ENCODE measurements at places on chromosomes 5 and 9. TPM values are rescaled to one million over a fixed set of nuclear protein-coding genes. Genes with fewer than 3 reads are reported as not detected.
A peak's percentile ranks its signal among the peaks of the same experiment; 100 is the strongest.

DNA sequence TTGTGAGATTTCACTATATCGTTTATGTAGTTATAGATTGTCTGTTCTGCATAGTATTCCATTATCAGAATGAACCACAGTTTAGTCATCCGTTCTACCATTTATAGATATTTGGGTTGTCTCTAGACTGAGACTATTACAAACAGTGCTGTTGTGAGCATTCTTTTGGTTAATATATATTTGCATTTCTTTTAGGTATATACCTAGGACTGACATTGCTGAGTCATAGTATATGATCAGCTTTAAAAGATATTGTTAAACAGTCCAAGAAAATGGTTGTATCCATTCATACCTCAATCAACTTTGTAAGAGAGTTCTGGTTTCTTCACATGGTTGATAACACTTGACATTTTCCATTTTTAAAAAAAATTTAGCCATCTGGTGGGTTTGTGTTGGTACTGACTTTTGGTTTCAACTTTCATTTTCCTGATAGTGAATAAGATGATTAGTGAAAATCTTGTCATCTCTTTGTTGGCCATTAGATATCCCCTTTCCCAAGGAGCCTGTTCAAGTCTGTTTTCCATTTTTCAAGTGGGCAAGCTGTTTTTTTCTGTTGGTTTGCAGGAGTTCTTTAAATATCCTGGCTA lies 22.9 kb upstream of the ADAM19 start:
- no peak for DNase-seq

DNA sequence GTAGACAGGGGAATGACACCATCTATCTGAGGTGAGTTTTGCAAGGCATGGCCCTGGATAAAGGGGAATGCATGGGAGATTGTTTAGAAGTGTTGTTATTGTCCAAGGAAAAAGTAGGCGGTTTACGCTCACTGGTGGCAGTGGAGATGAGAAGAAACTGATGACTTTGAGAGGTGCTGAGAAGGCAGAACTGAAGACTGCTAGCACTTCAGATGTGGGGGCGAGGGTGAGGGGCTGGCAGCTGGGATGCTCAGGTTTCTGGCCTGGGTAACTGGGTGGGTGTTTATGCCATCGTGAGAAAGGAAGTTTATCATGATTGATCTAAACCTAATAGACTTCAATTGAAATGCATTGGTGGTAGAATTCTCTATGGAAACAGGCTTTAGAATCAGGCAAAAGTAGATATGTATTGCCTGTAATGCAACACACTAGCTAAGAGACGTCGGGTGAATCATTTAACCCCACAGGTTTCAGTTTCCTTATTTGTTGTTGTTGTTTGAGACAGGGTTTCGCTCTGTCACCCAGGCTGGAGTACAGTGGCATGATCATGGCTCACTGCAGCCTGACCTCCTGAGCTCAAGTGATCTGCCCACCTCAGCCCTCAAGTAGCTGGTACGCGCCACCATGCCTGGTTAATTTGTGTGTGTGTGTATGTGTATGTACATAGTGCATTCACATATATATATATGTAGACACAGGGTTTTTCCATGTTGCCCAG lies 123.5 kb downstream of the SLC24A2 start:
- peak; percentile 44 for DNase-seq

DNA sequence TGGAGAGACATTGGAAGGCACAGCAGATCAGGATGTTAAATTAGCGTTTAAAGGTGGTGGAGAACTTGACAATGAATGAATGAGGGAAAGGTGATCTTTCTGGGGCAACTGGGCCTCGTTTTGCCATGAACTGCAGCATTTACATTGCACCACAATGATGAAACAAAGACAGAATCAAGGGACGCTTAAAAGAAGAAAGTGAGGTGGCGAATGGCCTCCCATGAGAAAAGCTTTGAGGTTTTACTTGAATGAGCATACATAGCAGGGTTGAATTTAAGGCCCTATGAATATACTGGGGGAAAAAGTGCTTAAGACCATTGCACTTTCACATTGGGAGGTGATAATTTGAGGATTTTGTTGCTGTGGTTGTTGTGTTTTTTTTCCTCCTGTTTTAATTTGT lies 476.4 kb downstream of the ISL1 start:
- DNase-seq = no peak

GRCh38 chr9:132776268-132776667 lies 101.8 kb downstream of the AK8 start:
- DNase-seq = no peak

- no peak for DNase-seq
Measured at GRCh38 chr5:10229306-10230048, 20.2 kb downstream of the ATPSCKMT start.

GRCh38 chr9:95075700-95076099 lies 241.8 kb downstream of the FANCC start:
- no peak for DNase-seq

The NUTM2G gene
- total RNA-seq = not detected

The PCDHB14 gene
- total RNA-seq = not detected

The MLLT3 gene
- total RNA-seq = 53.4 TPM

- no peak for DNase-seq
Measured at GRCh38 chr5:127389601-127390000, 99.0 kb downstream of the MEGF10 start.

DNA sequence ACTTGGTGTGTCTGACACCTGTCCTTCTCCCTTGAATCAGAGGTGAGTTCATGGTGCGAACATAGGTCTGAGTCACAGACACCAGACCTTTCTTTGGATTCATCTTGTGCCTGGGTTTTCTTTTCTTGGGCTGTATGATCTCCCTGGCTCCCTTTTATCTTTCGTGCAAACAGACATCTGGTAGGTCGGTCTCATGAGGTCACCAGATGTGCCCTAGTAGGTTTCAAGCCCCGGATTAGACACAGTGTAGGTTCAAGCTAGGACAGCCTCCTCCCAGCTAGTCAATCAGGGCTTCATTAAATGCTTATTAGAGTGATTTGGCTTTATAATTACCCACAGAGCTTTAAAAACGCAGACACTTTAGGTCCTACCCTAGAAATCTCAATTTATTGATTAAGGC lies 106.0 kb upstream of the MYO10 start:
- no peak for DNase-seq

Measured in activated CD4-positive, alpha-beta memory T cell treated with anti-CD3 and anti-CD28 coated beads, Interleukin-2, amount 10 ng/mL, durations not matched to agents 7 days and 5 days (primary cell).